ENCODE measurements at places on chromosomes 6 and 20.

GRCh38 chr6:31497531-31498476 lies at the start of gene MICB:
TSS of gene MICB (plus strand) at chr6:31498145. CDS start at chr6:31498194, 49 bp downstream.
- peak; percentile 90 for DNase-seq

DNA sequence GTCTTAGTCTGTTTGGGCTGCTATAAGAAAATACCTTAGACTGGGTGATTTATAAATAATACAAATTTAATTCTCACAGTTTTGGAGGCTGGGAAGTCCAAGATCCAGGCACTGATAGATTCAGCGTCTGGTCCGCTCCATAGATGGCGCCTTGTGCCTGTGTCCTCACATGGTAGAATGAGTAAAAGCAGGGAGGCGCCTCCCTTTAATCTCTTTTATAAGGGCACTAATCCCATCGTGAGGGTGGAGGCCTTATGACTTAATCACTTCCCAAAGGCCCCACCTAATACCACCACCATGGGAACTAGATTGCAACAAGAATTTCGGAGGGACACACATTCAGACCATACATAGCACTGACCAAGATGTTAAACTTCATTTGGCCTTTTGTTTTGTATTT lies 91.2 kb upstream of the TMEM181 start:
- DNase-seq = no peak

DNA sequence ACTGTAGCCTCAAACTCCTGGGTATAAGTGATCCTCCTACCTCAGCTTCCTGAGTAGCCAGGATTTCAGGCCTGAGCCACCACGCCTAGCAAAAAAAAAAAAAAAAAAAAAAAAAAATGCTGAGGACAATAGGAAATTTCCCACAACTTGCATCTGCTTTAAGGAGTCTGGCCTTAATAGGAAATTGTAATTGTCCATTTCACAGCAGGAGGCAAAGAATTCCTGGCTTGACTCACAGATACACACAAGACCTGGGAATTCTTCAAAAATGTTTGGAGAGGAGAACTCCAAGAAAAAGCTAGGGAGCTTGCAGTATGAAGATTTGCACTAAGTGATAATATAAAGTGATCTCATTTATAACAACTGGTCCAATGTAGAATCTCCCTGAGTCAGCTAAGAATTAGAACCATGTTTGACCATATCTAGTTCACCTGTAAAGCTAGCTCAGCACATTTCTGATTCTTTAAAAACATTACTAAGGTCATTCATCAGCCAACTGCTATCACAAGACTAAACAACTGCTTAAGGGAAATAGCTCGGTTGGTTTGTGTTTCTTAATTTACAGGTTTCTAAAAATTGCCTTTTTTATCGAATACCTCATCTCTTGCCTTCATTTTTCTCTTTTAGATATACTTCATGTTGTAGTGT lies 80.2 kb upstream of the SLC2A12 start:
- no peak for DNase-seq

- DNase-seq = peak; percentile 37
Observed at GRCh38 chr6:156174031-156174890, 602.9 kb upstream of the ARID1B start.

- DNase-seq = peak; percentile 30
Observed at GRCh38 chr6:20366082-20366830, 35.4 kb upstream of the E2F3 start.

GRCh38 chr6:79608334-79609224 lies 22.6 kb upstream of the SH3BGRL2 start:
- DNase-seq = no peak

DNA sequence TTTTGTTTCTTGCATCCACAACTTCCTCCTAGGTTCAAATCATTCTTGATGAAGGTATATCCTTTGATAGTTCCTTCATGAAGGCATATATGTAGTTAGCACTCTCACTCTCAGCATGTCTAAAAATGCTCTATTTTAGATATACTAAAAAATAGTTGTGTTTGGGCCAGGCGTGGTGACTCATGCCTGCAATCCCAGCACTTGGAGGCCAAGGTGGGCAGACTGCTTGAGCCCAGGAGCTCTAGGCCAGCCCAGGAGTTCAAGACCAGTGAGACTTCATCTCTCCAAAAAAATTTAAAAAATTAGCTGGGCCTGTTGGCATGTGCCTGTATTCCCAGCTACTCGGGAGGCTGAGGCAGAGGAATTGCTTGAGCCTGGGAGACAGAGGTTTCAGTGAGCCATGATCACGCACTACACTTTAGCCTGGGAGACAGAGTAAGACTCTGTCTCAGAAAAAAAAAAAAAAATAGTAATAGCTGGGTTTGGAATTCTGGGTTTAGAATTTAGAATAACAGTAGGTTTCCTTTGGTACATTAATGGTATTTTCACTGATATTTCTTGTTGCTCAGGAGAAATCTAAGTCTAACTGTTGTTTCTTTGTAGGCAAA lies 7.0 kb downstream of the SERAC1 start:
- no peak for DNase-seq

DNA sequence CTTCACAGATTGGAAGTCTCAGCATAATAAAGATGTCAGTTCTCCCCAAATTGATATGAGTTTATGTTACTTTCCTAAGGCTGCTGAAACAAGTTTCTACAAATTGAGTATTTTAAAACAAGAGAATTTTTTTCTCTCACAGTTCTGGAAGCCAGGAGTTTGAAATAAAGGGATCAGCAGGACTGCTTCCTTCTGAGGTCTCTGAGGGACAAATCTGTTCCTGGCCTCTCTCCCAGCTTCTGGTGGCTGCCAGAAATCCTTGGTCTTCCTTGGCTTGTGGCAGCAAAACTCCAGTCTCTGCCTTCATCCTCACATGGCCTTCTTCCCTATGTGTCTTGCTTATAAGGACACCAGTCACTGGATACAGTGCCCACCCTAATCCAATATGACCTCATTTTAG lies 136.1 kb downstream of the TFAP2A start:
- DNase-seq = no peak

GRCh38 chr6:20791944-20792343 lies 257.7 kb downstream of the CDKAL1 start:
- no peak for DNase-seq

- DNase-seq = peak; percentile 70
Observed at GRCh38 chr20:2521369-2522305, 12.9 kb upstream of the ZNF343 start.

- no peak for DNase-seq
Observed at GRCh38 chr20:25372584-25373336, 17.9 kb downstream of the ABHD12 start.

DNA sequence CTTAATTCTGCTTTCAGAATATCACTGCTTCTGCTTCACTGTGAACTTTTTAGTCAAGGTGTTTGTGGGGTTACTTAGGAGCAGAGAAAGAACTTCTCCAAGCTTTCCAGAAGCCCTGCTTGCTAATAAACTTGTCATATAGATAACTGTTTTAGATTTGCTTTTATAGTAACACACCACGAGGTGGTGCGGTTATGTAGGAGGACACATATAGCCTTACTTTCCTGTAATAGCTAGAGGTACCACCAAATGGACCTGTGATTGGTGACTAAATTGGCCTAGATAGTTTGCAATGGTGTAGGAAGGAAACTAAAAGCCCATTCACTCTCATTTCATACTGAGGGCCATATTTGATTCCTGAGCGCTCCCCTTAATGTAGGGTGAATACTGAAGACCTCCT lies 52.3 kb upstream of the BCLAF1 start:
- no peak for DNase-seq

Data from stimulated activated CD4-positive, alpha-beta T cell treated with anti-CD3 and anti-CD28 coated beads, Interleukin-2, amount 100 ng/mL, for 24 hours (primary cell).